Stimulated activated CD4-positive, alpha-beta T cell treated with anti-CD3 and anti-CD28 coated beads, Interleukin-15, amount 100 ng/mL, for 1 hour (primary cell): ENCODE measurements at places on chromosomes 7 and 10.

DNA sequence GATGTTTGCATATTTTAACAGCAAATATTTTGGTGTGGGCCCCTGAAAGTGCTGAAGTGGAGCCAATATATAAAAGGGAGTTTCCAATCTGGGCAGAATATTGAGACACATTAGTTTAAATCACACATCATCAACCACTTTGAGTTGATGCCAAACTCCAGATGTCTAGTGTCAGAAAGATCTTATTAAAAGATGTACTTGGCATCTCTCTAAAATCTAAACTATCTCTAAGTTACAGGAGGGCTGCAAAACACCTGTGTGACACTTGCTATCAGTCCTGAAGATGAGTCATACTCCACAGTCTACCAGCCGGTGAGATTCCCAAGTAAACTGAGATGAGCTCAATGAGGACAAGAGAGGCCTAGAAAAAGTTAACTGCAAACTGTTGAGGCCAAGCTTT is 11.4 kb downstream of the JAZF1 start:
- no peak for DNase-seq

DNA sequence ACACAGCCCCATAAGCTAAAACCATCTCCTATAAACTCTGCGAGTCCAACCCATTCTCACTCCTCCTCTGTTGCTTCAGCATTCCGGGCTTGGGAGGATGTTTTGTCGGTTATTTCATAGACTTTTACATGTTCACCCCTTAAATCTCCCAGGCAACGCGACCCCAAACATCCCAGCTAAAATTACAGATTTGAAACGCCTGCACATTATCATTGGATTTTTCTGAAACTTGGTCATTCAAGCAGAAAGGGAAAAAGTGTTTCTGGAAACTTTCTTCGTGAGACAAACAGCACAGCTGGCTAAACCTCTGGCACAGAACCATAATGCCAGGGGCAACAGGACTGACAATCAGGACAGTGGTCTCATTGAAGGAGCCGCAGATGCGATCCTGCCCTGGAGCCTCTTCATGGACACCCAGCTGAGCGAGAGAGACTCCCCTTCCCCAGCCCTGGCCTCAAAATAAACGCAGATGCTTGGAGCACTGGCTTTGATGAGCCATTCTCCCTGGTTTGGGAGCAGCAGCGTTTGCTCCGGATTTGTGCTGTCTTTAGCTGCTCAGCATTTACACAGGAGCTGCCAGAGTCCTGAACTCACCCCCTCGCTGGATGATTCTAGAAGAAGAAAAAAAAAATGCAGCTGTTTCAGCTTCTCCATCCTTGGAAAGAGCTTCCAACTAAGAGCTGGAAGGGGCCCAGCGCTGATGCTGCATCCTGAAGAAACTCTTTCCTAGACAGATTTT is 30.1 kb downstream of the AFAP1L2 start:
- no peak for DNase-seq

DNA sequence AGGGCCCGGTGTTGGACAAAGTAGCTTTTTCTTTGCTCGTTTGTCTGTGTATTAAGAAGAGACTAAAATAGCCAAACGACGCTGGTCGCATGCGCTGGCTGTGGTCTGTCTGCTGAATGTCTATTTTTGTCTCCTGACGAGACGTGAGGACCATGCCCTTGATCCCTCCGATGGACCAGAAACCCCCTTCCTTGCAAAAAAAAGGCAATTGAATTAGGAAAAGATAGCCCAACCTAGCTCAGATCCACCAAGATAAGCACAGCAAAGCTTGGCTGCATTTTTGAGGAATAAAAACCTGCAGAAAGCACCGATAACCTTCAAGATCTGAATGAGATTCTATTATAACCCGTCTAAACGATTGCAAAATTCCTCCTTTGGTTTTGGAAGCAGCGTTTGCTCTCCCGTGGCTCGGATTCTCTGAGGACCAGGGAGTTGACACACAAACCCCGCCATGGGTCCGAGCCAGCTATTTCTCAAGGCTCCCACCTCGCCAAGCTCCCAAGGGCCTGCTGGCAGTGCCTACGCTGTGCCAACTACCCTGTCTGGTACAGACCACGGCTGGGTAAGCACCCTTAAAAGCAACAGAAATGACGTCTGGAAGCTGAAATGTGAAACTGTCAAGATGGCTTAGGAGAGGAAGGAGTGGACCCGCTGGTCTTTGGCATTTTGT is 17.7 kb upstream of the TTYH3 start:
- no peak for DNase-seq

- DNase-seq: no peak
Observed at GRCh38 chr10:5041471-5042023, 37.9 kb upstream of the AKR1C2 start.

GRCh38 chr7:138480527-138480926 is 20.5 kb downstream of the TRIM24 start:
- DNase-seq: no peak

DNA sequence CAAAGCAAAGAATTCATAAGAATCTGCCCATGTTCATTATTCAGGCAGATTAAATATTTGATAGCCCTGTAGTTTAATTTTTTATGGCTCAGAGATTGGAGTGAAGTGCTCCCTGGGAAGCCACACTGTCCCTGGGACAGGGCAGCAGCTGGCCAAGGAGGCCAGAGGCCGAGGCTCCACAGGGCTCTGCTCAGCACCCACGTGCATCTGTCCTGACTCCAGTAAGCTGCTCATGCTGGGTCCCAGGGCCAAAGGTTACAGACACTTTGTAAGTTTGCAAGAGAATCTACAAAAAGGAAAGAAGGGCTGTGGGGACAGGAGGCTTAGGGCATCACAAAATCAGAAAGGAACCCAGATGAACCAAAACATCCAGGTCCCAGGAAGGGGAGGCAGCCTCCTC is 155.5 kb downstream of the KCNMA1 start:
- DNase-seq: no peak

DNA sequence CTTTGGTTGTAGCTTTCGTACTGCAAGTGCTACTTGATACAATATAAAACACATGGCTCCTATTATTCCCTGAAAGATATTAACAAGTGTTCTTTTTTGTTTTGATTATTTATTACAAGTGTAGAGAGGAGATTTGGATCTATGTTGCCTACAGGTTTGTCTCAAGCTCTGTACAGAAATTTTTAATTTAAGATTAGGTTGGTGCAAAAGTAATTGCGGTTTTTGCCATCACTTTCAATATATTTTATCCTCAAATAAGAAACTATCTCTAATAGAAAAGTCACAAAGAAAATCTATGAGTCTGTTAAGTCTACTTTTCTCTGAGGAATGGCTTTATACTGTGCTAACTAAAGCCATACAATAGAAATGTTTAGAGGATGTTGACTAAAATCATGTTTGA is 1086.1 kb downstream of the GRM8 start:
- DNase-seq: no peak

GRCh38 chr7:11507929-11508328 is 324.1 kb downstream of the THSD7A start:
- no peak for DNase-seq

DNA sequence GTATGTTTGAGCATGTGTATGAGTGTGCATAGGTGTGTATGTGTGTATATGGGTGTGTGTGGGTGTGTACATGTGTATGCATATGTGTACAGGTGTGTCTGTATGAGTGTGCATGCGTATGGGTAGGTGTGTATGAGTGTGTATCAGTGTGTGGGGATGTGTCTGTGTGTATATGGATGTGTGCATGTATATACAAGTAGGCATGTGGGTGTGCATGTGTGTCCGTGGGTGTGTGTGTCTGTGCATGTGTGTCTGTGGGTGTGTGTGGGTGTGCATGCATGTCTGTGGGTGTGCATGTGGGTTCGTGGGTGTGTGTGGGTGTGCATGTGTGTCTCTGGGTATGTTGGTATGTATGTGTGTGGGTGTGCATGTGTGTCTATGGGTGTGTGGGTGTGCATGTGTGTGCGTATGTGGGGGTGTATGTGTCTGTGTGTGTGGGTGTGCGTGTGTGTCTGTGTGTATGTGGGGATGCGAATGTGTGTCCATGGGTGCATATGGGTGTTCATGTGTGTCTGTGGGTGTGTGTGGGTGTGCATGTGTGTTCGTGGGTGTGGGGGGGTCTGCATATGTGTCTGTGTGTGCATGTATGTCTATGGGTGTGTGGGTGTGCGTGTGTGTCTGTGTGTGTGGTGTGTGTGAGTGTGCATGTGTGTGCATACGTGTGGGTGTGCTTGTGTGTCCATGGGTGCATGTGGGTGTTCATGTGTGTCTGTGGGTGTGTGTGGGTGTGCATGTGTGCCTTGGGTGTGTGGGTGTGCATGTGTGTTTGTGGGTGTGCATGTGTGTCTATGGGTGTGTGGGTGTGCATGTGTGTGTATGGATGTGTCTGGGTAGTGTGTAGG is 20.6 kb downstream of the EMX2 start:
- DNase-seq: no peak

- DNase-seq: no peak
Observed at GRCh38 chr7:27922907-27923641, 183.1 kb downstream of the TAX1BP1 start.

- DNase-seq: no peak
Observed at GRCh38 chr10:102770792-102771191, 27.0 kb downstream of the WBP1L start.

DNA sequence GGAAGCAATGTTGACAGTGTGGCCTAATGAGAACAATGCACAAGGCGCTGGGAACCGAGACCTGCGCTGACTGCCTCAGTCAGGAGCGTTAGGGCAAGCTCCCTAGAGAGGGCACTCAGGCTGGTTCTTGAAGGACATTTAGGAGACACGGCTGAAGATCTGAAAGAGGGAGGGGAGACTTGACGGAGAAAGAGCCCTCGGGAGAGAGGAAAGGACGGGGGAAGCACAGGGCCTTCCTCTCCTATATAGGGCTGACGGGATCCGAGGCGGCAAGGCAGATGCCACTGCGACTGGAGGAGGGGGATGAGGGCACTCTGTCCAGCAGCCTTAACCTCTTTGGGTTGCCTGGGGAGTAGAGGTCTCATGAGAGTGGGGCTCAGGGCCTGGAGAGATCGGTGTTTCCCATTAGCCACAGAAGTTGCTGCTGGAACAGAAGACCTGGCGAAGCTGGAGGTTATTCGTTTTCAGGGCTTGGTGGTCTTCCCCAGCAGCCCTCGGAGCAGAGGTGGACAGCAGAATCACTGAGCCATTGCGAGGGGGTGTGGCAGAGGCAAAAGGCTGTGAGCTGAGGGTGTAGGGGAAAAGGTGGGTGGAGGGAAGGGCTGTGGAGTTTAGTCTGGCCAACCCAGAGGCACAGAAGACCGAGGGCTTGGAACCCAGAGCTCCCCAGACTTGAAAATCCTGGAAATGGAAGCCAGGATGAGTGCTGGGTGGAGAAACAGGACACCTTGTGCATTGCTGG is 36.0 kb downstream of the CLEC2L start:
- DNase-seq: no peak

- no peak for DNase-seq
Observed at GRCh38 chr10:6579904-6580278, at the start of gene PRKCQ. TSS of gene PRKCQ (minus strand) at chr10:6580276. CDS start at chr10:6515135, 65,141 bp downstream.

GRCh38 chr7:76133839-76134238 is 67.9 kb upstream of the SRRM3 start:
- DNase-seq: no peak

DNA sequence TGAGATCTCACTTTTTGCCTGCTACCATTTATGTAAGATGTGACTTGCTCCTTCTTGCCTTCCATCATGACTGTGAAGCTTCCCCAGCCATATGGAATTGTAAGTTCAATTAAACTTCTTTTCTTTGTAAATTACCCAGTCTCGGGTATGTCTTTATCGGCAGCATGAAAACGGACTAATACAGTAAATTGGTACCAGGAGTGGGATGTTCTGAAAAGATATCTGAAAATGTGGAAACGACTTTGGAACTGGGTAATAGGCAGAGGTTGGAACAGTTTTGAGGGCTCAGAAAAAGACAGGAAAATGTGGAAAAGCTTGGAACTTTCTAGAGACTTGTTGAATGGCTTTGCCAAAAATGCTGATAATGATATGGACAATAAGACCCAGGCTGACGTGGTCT is 10.6 kb upstream of the GARIN1A start:
- no peak for DNase-seq

DNA sequence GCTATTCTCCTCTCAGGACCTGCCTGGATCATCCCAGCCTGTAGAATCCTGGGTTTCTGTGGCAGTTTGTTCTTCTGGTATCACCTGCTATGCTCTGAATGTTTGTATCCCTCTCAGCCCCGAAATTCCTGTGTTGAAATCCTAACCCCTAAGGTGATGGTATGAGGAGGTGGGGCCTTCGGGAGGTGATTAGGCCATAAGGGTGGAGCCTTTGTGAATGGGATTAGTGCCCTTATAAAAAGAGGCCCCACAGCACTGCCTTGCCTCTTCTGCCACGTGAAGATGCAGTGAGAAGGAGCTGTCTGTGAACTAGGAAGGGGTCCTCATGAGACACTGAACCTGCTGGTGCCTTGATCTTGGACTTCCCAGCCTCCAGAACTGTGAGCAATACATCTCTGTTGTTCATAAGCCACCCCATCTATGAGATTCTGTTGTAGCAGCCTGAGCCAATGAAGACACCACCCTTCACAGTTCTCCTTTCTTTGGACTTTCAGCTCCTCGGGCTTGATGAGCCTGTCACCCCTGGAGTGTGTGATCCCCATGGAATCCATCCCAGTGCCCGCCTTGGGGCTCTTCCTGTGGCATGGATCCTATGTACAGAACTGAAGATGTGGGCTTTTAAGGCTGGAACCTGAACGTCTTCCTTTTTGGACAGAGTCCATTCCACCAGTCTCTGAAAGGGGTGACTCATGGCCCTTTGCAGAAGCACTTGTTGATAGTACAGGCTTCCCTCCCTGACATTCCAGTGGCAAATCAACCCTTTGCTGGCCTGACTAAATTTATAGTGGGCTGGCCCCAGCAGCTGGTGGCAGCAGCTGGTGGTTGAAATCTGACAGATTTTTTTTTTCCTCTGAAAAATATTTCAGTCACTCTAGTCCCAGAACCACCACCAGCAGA is 138.0 kb downstream of the TACC2 start:
- DNase-seq: no peak

DNA sequence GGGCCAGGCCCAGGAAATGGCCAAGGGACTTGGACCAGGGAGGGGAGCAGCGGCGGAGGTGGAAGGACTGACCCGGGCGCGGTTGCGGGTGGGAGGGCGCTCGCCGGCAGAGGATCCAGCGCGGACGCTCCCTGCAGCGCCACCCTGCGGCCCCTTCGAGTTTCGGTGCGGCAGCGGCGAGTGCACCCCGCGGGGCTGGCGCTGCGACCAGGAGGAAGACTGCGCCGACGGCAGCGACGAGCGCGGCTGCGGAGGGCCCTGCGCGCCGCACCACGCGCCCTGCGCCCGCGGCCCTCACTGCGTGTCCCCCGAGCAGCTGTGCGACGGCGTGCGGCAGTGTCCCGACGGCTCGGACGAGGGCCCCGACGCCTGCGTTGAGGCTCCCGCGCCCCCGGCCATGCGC is 16.8 kb upstream of the ZNF467 start:
- peak; percentile 16 for DNase-seq

GRCh38 chr10:29932991-29933390 is 126.4 kb downstream of the JCAD start:
- DNase-seq: no peak

DNA sequence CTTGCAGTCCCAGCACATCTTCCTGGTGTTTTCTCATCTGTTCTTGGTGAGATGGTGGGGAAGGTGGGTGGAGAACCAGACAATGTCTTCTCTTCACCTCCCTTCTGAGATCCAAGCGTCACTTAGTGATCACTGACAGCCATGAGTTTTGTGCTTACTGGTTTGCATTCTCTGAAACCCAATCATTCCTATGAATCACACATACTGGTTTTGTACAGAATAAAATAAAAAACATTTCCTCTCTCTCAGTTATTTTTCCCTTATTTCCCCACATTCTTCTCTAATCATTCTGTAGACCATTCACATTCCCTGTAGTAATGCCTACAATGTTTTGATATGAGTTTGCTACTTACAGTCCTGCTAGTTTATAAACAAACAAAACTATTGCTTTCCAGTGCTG is 143.8 kb upstream of the SLC13A1 start:
- DNase-seq: no peak
